Ovary (tissue), 10 donors: ENCODE measurements at places on chromosomes 4 and X. TPM values are rescaled to one million over a fixed set of nuclear protein-coding genes. Genes with fewer than 3 reads are reported as not detected.
A peak's percentile ranks its signal among the peaks of the same experiment; 100 is the strongest.

DNA sequence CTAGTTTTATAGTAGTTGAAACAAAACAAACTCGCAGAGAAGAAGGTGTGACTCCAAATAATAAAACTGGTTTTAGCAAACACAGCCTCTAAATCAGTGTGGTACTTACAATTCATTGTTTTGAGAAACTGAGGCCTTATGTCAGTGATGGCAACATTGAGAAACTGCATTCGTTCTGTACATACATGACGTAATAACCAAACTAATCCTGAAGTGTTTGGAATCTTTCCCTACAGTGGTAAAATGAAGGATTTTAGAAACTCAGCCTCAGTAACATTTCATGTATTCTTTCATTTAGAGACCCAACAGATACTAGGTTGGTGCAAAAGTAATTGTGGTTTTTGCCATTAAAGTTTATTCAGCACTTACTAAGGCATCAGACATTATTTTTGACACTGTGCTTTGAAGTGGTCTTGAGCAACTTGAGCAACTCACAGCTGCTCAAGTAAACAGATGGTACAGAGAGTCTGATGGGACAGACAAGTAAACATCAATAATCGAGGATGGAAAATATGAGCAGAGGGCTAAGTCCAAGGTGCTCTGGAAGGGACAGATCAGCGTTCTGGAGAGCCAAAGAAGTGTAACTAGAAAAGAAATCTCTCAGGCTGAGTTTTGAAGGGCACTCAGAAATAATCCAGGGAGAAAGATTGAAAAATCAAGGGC is 390.8 kb upstream of the BOD1L1 start:
- DNase-seq = no peak

- no peak for DNase-seq
These were observed 17.0 kb upstream of the PAPSS1 start for GRCh38 chr4:107736924-107737448.

DNA sequence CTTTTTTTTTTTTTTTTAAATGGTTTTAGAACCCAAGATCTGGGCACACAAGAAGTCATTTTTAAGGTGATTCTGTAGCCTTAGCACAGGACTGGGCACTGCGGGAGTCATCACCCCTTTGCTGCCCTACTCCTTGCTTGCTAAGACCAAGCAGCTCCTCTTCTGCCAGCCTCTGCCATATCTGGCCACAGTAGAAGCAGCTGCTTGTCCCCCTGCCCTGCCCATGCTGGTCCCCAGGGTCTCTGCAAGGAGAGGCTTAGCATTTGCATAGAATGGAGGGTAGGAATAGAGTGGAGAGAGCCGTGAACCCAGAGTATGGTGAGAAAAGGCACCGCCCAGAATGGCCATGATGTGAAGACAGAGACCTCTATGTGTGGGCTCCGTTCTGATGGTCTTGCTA is 109.3 kb downstream of the ADRA2C start:
- no peak for DNase-seq

- DNase-seq = no peak
These were observed 62.0 kb downstream of the AWAT2 start for GRCh38 chrX:69987691-69988090.

GRCh38 chr4:108168160-108168670 is 517 bp downstream of the LEF1 start:
- DNase-seq = no peak

- DNase-seq = peak; percentile 16
These were observed 141.0 kb downstream of the MAB21L2 start for GRCh38 chr4:150722908-150723362.

DNA sequence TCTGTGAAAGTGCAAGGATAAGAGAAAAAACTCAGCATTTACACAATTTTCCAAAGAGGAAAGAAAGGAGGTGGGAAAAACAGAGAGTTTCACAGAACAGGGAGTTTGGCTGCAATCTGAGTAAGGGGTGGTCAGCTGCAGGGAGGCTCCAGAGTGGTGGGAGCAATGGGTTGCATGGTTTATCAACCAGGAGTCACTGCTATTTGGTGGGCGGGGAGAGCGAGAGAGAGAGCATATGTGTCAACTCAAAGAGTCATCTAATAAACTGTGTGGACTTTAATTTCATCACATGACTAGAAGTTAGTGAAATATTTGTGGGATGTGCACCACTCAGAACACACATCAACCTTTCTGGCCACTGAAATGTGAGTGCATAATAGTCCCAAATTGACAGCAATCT is 94.6 kb downstream of the FAM13A start:
- DNase-seq = no peak

DNA sequence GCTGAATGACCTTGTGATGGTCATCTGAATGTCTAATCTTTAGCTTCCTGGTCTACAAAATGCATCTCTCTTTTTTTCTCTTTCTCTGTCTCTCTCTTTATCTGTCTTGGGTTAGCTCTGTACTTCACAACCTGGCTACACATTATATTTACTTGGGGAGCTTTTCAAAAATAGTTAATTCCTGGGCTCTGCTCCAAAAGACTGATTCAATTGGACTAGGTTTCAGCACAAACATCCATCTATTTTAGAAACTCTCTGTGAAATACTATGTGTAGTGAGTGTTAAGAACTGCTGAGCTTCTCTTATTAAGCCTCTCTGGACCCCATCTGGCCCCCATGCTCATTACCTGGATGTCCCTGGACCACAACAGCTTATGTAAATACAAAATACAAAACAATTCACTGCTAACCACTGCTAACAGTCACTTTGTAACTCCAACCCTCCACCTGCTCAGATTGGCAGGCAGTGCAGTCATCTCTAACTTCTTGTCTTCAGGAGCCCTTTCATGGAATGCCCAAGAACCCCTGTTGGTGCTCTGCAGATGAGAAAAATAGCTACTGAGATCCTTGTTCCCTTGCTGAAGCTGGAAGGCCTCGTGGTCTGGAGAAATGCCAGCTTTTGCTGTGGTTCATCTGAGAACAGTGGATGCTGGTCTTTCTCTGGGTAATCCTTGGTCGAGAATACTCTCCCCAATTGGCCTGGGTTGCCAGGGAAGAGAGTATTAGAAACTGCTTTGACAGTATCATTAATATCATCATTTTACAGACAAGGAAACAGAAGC is 14.8 kb upstream of the BOD1L1 start:
- DNase-seq = peak; percentile 47

GRCh38 chr4:46594661-46595060 is 204.7 kb upstream of the GABRA2 start:
- DNase-seq = no peak

- DNase-seq = peak; percentile 26
These were observed at the start of gene SLC49A3 for GRCh38 chr4:688854-689681. TSS of gene SLC49A3 (minus strand) at chr4:689151. CDS start at chr4:689127, 24 bp downstream.

DNA sequence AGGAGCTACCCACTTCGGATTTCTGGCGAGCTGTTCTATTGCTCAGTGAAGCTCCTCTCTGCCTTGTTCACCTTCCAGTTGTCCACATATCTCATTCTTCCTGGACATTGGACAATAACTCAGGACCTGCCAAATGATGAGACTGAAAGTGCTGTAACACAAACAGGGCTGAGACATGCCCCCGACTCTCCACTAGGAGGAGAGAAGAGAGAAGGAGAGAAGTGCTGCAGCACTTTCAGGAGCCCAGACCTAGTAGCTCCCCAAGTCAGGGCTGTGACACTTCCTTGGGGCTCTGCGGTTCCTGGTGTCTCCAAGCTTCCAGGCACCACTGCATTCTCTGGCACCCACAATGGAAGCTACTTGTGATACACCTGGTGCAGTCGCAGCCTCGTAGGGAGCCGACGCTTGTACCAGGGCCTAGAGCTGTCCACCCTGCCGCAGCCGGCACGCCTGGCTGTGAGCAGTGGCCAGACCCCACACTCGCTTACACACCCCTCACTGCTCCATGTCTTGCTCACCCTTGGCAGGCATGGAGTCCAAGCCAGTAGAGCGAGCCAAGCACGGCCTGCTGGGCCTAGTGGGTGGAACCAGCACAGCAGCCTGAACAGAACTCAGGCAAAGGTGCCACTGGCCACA is 234.9 kb downstream of the TECRL start:
- no peak for DNase-seq

DNA sequence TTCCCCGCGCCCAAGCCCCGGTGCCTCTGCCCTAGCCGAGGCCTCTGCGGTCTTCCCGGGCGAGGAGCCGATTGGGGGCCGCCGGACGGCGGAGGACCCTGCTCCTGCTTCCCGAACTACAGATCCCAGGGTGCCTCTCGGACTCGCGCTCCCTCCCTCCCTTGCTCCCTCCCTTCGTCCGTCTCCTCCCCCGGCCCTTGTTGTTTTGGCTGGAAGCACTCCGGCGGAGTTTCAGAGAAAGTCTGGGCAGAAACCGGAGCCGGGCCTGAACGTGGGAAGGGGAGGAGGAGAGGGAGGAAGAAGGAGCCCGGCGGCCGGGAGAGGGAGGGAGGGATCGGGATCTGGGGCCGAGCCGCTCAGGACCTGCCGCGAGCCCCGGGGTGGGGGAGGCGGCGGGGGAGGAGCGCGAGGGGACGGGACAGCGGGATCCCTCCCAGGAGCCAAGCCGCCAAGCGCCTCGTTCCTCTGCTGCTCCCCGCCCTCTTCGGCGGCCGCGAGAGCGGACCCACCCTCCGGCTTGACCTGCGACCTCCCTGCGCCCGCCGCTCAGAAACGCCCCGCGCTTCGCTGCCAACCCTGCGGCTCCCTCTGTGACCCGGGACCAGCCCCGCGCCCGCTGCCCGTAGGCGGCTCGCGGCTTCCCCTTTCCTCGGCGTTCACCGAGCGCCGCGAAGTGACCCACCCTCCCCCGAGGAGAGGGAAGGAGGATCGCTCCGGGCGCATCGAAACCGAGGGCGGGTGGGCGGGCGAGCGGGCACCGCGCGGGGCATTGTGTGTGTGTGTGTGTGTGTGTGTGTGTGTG is 496 bp upstream of the GAB1 start:
- DNase-seq = peak; percentile 89

GRCh38 chrX:48747415-48748016 is 14.0 kb upstream of the GLOD5 start:
- no peak for DNase-seq

DNA sequence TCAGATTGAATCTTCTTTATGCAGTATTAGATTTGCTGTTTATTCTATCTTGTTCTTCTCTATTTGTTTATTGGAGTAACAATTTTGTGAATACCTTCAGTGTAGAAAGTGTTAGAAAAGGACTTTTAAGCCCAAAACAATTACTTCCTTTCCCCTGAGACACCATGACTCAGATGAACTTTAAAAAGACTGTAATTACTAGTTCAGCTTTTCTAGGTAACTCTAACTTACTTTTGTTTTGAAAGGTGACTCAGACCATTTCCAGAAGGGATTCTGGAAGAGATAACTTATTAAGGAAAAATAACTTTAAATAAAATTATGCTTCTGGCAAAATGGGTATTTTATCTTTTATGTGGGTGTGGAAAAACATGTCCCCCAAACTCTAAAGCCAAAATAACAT is 561.5 kb upstream of the PCDH10 start:
- DNase-seq = no peak

GRCh38 chrX:153816831-153817690 is 13.3 kb downstream of the PDZD4 start:
- DNase-seq = no peak

REELD1 gene
- total RNA-seq = 0.23 TPM

MAOA gene
- total RNA-seq = 77.4 TPM

LYAR gene
- total RNA-seq = 13.1 TPM

MGARP gene
- 18.3 TPM for total RNA-seq

SLC10A4 gene
- not detected for total RNA-seq

SH3BGRL gene
- total RNA-seq = 125 TPM

CT45A2 gene
- total RNA-seq = not detected

ZNF185 gene
- 26.9 TPM for total RNA-seq

SLITRK4 gene
- total RNA-seq = 2.3 TPM

IQCM gene
- not detected for total RNA-seq
